ENCODE measurements at places on chromosomes 11 and 22.
A peak's percentile ranks its signal among the peaks of the same experiment; 100 is the strongest.

- H3K4me3 ChIP-seq: peak overlapping the region; percentile 86
- no peaks in the 10 kb centered on the region for H3K27me3 ChIP-seq
- no peak for DNase-seq
- H3K36me3 ChIP-seq: peaks cover 45% of the 10 kb centered on the region
- H3K4me1 ChIP-seq: peaks cover 99% of the 10 kb centered on the region
- peak overlapping the region; percentile 87 for H3K27ac ChIP-seq
Observed at GRCh38 chr11:133949129-133949528, 7.6 kb downstream of the IGSF9B start.

- H3K27ac ChIP-seq: no peak overlapping the region
- H3K27me3 ChIP-seq: peaks cover 12% of the 10 kb centered on the region
- no peaks in the 10 kb centered on the region for H3K36me3 ChIP-seq
- H3K4me3 ChIP-seq: no peak overlapping the region
- no peaks in the 10 kb centered on the region for H3K4me1 ChIP-seq
- DNase-seq: no peak
Observed at GRCh38 chr11:94678236-94678635, 89.9 kb upstream of the AMOTL1 start.

GRCh38 chr22:46131151-46131587 is 19.2 kb upstream of the PPARA start:
- H3K36me3 ChIP-seq: no peaks in the 10 kb centered on the region
- H3K27me3 ChIP-seq: peaks cover 13% of the 10 kb centered on the region
- no peak for DNase-seq
- H3K27ac ChIP-seq: no peak overlapping the region
- H3K4me1 ChIP-seq: no peaks in the 10 kb centered on the region
- no peak overlapping the region for H3K4me3 ChIP-seq

DNA sequence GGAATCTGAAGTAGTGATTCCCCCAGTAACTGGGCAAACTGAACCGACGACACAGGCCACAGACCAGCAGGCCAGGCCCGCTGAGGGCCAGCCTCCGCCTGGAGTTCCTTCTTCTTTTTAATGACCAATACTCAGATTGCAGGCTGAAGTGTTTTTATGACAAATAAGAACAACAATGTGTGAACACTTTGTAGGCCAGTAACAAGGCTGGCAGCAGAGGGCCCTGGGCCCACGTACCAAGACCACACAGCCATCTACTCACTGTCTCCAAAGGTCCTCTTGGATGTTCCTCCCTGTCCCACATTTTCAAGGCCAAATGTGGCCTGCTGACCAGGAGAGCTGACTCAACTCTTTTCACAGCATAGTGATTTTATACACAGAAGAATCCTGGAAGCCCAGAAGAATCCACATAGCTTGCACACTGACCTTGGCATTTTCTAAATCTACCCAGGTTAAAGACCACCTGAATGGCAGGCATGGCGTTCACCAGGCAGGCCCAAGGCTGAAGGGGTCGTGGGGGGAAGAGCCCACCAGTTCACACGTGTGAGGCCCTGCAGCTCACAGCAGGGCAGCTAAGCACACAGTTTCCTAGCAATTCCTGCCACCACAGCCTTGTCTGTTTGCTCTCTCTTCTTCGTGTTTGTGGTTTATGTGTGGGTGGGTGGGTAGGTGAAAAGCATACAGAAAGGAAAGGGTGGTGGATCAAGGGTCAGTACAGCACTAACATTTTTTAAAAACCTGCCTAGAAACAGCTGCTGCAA is 13.3 kb downstream of the SMCO4 start:
- H3K27me3 ChIP-seq: no peaks in the 10 kb centered on the region
- H3K27ac ChIP-seq: peak overlapping the region; percentile 43
- no peak for DNase-seq
- peaks cover 76% of the 10 kb centered on the region for H3K4me1 ChIP-seq
- no peak overlapping the region for H3K4me3 ChIP-seq

DNA sequence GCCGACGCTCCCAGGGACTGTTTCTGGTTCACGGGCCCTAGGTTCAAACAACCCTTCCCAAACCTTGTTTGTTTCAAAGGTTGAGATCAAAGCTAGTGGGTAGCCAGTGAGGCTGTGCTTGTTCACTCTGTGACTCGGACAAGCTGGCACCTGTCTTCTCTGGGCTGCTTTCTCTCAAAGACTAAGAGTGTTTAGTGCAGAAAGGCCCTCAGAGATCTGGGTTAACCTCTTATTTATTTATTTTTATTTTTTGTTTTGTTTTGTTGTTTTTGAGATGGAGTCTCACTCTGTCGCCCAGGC is 13.0 kb upstream of the MALAT1 start:
- peaks cover 41% of the 10 kb centered on the region for H3K27me3 ChIP-seq
- no peak overlapping the region for H3K4me3 ChIP-seq
- H3K4me1 ChIP-seq: peaks cover 28% of the 10 kb centered on the region
- no peak overlapping the region for H3K27ac ChIP-seq
- no peak for DNase-seq
- no peaks in the 10 kb centered on the region for H3K36me3 ChIP-seq

- H3K27me3 ChIP-seq: peaks cover 3% of the 10 kb centered on the region
- H3K36me3 ChIP-seq: no peaks in the 10 kb centered on the region
- H3K4me1 ChIP-seq: no peaks in the 10 kb centered on the region
- no peak for DNase-seq
- H3K4me3 ChIP-seq: no peak overlapping the region
Observed at GRCh38 chr22:29231971-29232959, 26.6 kb downstream of the EMID1 start.

GRCh38 chr11:66741153-66741552 is 12.1 kb upstream of the SPTBN2 start:
- peaks cover 21% of the 10 kb centered on the region for H3K27me3 ChIP-seq
- no peak overlapping the region for H3K4me3 ChIP-seq
- H3K36me3 ChIP-seq: peaks cover 1% of the 10 kb centered on the region
- DNase-seq: no peak
- H3K4me1 ChIP-seq: peaks cover 19% of the 10 kb centered on the region
- no peak overlapping the region for H3K27ac ChIP-seq

DNA sequence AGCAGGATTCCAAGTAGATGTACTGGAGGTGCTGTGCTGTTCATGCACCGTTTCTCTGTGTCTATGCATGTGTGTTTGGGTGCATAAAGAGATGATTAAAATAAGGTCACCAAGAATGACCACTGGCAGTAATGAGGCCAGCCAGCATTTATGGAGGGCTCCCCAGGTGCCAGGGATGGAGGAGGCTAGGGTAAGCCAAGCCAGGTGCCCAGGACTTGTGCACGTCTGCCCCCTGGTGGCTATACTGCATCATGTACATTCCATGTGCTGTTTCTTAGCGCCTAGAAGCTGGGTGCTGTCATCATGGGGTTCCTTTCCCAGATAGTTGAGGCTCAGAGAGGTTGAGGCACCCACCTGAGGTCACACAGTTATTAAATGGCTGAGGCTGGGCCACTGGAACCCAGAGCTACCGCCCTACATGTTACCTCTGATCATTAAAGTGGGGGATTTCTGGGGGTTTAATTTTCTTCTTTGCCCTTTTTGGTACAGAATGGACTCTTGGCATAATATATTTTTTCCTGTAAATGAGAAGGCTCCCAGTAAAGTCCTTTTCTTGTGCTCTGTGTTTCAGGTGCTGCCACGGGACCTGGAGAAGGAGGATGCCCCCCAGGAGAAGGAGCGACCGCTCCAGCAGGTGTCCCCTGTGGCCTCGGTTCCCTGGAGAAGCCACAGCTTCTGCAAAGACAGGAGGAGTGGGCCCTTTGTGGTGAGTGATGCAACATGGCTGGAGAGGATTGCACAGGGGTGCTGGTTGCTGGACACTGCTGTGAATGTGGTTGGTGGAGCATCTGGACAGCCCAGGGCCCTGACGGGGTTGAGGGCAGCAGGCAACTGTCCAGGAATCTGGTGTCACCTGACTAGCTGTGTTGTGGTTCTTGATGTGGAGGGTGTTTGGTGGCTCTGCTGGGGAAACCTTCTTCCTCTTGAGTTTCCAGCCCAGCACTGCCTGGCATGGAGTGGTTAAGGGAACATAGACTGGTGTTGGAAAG is 96.4 kb downstream of the KIAA1671 start:
- peaks cover 4% of the 10 kb centered on the region for H3K4me1 ChIP-seq
- no peak overlapping the region for H3K27ac ChIP-seq
- DNase-seq: peak; percentile 83
- no peak overlapping the region for H3K4me3 ChIP-seq
- peaks cover 11% of the 10 kb centered on the region for H3K27me3 ChIP-seq
- H3K36me3 ChIP-seq: peaks cover 4% of the 10 kb centered on the region

All from activated naive CD4-positive, alpha-beta T cell treated with anti-CD3 and anti-CD28 coated beads, Interleukin-2, amount 10 ng/mL, durations not matched to agents 7 days and 5 days (primary cell).